M059J (cell line): ENCODE measurements at places on chromosomes 4 and X. TPM values are rescaled to one million over a fixed set of nuclear protein-coding genes. Genes with fewer than 3 reads are reported as not detected.

The NR0B1 gene
- total RNA-seq = not detected in 2 replicates

The MAGEB10 gene
- total RNA-seq = 0.10 TPM in 1 of 2 replicates, not detected in the other

The RBM47 gene
- total RNA-seq = 11.2 and 18.0 TPM in 2 replicates

The FGFR3 gene
- total RNA-seq = 1.4 and 1.9 TPM in 2 replicates

The FAM149A gene
- total RNA-seq = not detected in 2 replicates

The ANOS1 gene
- total RNA-seq = 0.22 and 1.0 TPM in 2 replicates

The RAB39B gene
- total RNA-seq = 0.17 TPM in 1 of 2 replicates, not detected in the other

The PPEF2 gene
- total RNA-seq = not detected in 2 replicates

The TMPRSS11A gene
- not detected in 2 replicates for total RNA-seq

The NDP gene
- total RNA-seq = 29.2 and 39.7 TPM in 2 replicates

The HAND2 gene
- not detected in 2 replicates for total RNA-seq

The XAGE2 gene
- 0.62 TPM in 1 of 2 replicates, not detected in the other for total RNA-seq

The MAGEA10 gene
- 3.9 and 4.5 TPM in 2 replicates for total RNA-seq

The XAGE1A gene
- not detected in 2 replicates for total RNA-seq

The C4orf50 gene
- not detected in 2 replicates for total RNA-seq

The TAF7L gene
- not detected in 2 replicates for total RNA-seq

The ANK2 gene
- total RNA-seq = 0.27 TPM in 2 replicates

The EOLA2 gene
- 20.9 and 42.1 TPM in 2 replicates for total RNA-seq
